ENCODE measurements at places on chromosomes 16 and 17.
A peak's percentile ranks its signal among the peaks of the same experiment; 100 is the strongest.

- peak; percentile 22 for DNase-seq
Measured at GRCh38 chr16:4315186-4316107, at the start of gene GLIS2. TSS of gene GLIS2 (plus strand) at chr16:4316067. CDS start at chr16:4332281, 16,214 bp downstream.

- DNase-seq: no peak
Measured at GRCh38 chr16:85571813-85572619, 41.1 kb upstream of the GSE1 start.

GRCh38 chr16:13150181-13150885 is 248.9 kb downstream of the SHISA9 start:
- DNase-seq: no peak

GRCh38 chr16:48687421-48688038 is 77.5 kb upstream of the N4BP1 start:
- DNase-seq: no peak

GRCh38 chr17:27241346-27241946 is 52.5 kb upstream of the WSB1 start:
- no peak for DNase-seq

GRCh38 chr17:50865868-50866260 is 290 bp downstream of the TOB1 start:
- DNase-seq: no peak

DNA sequence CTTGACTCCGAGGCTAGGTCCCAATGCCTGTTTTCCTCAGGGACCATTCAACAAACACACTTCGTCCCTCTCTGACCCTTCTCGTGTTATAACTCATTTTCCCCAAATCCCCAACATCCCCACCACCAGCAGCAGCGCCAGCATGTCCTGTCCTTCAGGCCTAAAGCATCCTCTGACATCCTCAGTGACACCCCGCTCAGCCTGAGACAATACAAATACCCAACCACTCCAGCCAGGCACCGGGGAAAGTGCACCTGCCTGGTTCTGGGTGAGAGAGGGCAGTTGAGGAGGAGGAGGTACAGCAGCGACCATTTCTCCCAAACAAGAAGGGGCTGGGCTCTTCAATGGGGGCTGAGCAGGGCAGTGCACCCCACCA is 4.7 kb downstream of the MNT start:
- no peak for DNase-seq

DNA sequence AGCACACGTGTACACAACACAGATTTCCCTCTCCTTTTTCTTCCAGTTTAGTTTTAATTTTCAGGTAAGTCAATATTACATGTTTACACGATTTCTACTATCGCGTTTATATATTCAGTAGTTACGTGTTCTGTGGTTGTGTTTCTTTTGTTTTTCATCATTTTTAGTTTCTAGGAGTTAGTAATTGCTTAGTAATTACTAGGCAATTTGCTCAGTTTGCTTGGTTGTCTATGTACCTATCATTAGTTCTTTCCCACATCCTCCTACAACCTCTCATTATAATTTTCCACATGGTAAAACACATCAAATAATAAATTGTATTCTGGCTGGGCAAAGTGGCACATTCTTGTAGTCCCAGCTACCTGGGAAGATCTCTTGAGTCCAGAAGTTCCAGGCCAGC is 24.6 kb upstream of the GUCY2D start:
- no peak for DNase-seq

GRCh38 chr16:3022208-3022683 is 1.5 kb downstream of the HCFC1R1 start:
- DNase-seq: peak; percentile 44

GRCh38 chr16:16148755-16149154 is 74.5 kb downstream of the ABCC6 start:
- no peak for DNase-seq

GRCh38 chr16:2292221-2292620 is 24.3 kb upstream of the RNPS1 start:
- DNase-seq: no peak

DNA sequence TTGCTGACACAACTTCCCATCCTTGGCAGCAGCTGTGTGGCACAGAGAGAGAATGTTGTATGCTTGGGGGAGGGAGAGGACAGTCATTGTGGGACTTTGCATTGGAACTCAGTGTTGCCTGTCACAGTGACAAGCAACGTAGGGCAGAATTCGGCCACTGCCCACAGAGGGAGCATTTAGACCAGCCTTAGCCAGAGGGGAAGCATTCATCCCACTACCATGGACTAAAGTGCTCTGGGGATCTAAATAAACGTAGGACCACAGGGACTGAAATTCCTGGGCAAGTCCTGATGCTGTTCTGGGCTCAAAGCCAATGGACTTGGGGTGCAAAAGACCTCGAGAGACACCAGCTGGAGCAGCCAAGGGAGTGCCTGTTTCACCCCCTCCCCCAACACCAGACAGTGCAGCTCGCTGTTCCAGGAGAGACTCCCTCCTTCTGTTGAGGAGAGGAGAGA is 44.9 kb downstream of the ABCA8 start:
- DNase-seq: no peak

DNA sequence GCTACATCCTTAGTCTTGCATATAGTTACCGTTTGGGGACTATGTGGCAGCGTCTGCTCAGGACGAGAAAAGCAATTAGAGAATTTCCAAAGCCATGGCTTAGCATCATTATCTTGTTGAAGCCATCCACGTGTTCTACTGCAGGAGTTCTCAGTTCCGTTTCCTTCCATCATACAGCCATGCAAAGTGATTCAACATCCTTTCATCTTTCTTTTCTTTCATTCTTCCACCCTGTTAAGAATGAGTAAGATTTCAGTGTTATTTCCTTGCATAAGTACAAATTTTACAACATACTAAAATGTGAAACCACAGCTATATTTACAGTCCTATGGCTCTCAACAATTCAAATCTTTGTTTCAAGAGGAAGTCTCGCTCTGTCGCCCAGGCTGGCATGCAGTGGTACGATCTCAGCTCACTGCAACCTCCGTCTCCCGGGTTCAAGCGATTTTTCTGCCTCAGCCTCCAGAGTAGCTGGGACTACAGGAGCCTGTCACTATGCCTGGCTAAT is 3.8 kb downstream of the MARF1 start:
- no peak for DNase-seq

DNA sequence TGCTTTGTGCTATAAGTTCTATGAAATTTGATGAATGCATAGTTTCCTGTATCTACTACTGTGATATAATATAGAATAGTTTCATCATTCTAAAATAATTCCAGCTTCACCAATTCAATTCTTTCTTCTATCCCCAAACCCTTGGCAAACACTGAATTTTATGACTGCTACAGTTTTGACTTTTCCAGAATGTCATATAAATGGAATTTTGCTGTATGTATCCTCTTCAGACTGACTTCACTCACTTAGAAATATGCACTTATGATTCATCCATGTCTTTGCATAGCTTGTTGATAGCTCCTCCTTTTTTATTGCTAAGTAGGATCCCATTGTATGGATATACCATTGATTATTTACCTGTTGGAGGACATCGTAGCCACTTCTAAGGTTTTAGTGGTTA is 89.1 kb upstream of the HS3ST3A1 start:
- no peak for DNase-seq

- no peak for DNase-seq
Measured at GRCh38 chr17:50279181-50279526, 4.9 kb downstream of the TMEM92 start.

DNA sequence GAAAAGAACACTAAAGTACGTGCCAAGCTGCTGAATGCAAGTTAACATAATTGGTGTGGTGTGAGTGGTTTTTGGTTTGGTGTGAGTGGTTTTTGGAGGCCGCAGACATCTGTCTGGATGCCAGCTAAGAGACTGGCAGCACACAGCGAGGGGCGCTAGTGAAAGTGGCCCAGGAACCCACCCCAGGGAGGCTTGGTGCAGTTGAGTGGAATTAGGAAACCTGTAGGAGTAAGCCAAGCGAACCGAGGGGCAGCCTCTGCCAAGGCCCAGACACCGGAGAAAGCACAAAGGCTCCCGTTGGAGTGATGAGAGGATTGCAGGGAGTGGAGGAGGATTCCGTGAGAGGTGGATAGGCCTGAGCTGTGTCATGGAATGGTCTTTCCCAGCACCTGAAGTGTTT is 24.6 kb upstream of the SLC5A11 start:
- DNase-seq: no peak

GRCh38 chr16:77686385-77686784 is 35.9 kb upstream of the NUDT7 start:
- no peak for DNase-seq

DNA sequence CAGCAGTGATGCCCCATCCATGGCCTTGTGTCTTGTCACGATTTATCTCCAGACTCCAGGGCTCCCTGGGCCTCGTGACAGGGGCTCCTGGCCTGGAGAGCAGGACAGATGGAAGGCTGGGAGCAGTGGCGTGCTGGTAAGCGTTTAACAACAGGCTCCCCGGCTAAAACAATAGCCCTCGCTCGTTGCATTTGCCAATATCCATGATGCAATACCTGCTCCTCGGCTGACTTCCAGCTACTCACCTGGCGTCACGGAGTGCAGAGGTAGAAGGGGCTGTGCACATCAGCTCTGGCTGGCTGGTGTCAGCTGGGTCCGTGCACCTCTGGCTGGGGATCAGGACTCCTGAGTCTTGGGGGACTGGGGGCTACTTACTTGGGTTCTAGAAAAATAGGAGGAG is 1.5 kb upstream of the BICDL2 start:
- DNase-seq: no peak

DNA sequence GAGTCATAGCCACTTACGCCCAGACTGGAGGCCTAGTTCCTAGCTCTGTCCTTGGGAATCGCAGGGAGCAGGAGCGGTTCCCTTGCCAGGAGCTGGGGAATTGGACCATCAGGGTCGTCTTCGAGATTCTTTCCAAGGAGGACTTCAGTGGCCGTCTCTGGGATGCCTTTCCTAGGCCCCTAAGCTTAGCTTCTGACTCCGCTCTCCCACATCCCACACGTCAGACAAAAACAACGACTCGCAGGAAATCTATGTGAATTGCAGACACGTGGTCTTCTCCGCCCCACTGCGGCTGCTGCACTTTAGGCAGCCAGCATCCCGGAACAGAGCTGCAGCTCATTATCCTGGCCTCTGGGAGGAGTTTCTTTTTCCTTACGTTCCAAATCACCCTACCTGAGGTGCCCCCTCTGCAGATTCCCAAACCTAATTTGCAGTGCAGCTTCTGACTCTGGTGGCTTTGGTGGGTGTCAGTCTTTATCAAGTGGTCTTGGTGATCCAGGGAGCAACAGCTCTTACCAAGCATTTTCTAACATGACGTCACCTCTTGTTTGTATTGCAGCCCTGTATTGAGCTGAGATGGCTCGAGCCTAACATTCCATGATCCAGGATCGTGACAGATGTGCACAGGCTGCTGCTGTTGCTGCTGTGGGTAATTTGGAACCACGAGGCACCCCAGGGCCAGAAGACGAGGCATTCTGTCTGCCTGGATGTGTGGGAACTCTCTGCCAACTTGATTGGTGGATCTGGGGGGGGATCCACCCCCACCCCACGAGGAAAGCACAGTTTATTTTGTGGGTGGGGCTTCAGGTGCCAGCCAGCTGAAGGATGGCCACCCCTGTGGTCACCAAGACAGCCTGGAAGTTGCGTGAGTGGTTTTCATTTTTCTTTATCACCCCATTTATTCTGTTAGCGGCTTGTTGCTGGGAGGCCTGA is 1.1 kb downstream of the KATNB1 start:
- peak; percentile 9 for DNase-seq

DNA sequence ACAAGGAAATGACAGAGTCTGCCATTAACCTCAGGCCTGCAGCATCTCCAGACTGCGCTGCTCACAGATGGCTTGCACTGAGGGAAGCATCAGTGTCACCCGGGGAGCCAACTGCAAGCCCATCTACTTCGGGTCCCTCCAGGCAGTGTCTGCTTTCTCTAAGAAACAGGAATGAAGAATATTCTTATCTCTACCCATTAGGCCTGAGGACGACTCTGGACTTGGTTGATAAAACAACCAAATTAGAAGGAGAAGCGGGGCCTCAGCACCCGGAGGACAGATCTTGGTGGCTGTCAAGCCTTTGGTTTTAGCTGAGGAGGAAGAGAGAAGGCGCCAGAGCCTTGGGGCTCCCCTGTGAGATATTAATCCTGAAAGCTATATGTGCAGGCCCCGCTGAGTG is 19.5 kb upstream of the MGAT5B start:
- no peak for DNase-seq

- DNase-seq: no peak
Measured at GRCh38 chr17:16953841-16954240, 18.1 kb downstream of the TNFRSF13B start.

- no peak for DNase-seq
Measured at GRCh38 chr17:9987779-9988585, 82.9 kb upstream of the RCVRN start.

GRCh38 chr17:57625957-57626356 is 119.1 kb downstream of the CCDC182 start:
- no peak for DNase-seq

GRCh38 chr17:16584273-16584995 is 15.4 kb upstream of the ZNF287 start:
- DNase-seq: peak; percentile 92

GRCh38 chr16:590815-591200 is 942 bp downstream of the RAB40C start:
- DNase-seq: no peak

- DNase-seq: no peak
Measured at GRCh38 chr16:88306860-88307545, 75.8 kb upstream of the ZNF469 start.

- no peak for DNase-seq
Measured at GRCh38 chr17:72609501-72609900, 483.0 kb downstream of the SLC39A11 start.

GRCh38 chr17:49241692-49242397 is 11.3 kb upstream of the PHOSPHO1 start:
- DNase-seq: no peak

- DNase-seq: no peak
Measured at GRCh38 chr17:49926886-49927285, 42.1 kb upstream of the DLX4 start.

DNA sequence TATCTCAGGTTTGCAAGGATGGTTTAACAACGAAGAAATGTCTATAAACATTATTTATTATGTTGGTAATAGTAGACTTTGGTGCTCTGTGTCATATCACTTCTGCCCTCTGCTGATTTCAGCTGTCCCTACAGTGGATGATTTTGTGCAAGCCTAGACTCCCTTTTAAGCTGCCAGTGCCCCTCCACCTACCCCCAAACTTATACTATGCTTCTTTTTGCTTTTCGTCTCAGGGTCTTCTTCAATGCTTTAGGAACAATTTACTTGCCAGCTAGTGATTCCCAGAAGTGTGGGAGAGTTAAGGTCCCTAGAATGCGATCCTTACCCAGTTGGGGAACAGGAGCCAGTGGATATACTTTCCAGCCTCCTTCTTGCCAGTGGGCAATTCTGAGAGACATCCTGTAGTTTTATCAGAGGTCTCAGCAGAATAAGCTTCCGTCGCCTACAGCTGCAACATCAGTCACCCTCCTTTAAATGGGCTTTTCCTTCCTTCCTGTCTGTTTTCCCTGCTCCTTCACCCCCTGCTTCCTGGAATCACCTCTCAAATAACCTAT is 4.1 kb downstream of the ICAM2 start:
- DNase-seq: no peak

- no peak for DNase-seq
Measured at GRCh38 chr16:13148836-13149235, 247.4 kb downstream of the SHISA9 start.

Data from effector CD8-positive, alpha-beta T cell (primary cell).